CD14-positive monocyte (primary cell): ENCODE measurements at places on chromosomes 3 and 15.

- peak overlapping the region; percentile 83 for H3K4me3 ChIP-seq
- DNase-seq = peak; percentile 12
- peaks cover 27% of the 10 kb centered on the region for H3K4me1 ChIP-seq
- H3K36me3 ChIP-seq = peaks cover 30% of the 10 kb centered on the region
- H3K27ac ChIP-seq = peak overlapping the region; percentile 72
- H3K27me3 ChIP-seq = no peaks in the 10 kb centered on the region
These were observed 812 bp downstream of the P4HTM start for GRCh38 chr3:48990636-48991469.

GRCh38 chr15:31077181-31077580 is 24.3 kb downstream of the TRPM1 start:
- H3K4me1 ChIP-seq = peaks cover 4% of the 10 kb centered on the region
- no peak for DNase-seq
- H3K27me3 ChIP-seq = no peaks in the 10 kb centered on the region
- H3K36me3 ChIP-seq = no peaks in the 10 kb centered on the region
- H3K27ac ChIP-seq = no peak overlapping the region

DNA sequence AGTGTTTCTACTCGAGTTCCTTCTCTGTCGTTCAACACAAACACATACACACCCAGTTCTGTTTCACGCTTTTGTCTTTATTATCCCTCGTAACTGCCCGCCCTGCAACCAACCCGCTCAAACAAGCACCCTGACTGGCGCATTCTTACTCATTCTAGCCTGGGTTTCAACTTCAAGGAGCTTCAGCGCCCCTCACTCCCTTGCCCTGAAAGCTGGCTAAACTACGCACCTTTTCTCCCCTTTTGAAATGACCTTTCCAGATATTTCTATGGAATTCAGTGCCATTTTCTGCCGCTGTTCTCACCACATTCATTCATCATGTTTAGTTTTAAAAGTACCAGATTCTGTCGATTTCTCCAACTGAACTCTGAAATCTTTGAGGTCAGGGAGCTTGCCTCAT is 653 bp upstream of the MFSD1 start:
- peaks cover 15% of the 10 kb centered on the region for H3K36me3 ChIP-seq
- H3K4me3 ChIP-seq = peak overlapping the region; percentile 64
- peaks cover 34% of the 10 kb centered on the region for H3K4me1 ChIP-seq
- peak overlapping the region; percentile 100 for H3K27ac ChIP-seq

DNA sequence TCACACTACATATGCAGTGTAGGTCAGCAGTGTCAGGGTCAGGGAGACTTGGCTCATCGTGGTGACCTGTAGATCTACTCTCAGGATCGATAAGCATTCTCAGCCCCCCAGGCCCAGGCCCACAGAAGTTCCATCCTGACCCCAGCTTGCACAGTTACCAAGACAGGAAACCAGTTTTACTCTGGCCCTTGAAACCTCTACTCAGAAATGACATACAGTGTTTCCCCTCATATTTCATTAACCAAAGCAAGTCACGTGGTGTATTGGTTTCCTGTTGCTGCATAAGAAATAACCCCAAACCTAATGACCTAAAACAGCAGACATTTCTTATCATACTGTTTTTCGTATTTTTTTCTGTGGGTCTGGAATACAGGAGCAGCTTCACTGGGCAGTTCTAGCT is 242.2 kb downstream of the SLCO3A1 start:
- peaks cover 32% of the 10 kb centered on the region for H3K36me3 ChIP-seq
- H3K4me1 ChIP-seq = peaks cover 45% of the 10 kb centered on the region
- H3K4me3 ChIP-seq = no peak overlapping the region
- peak overlapping the region; percentile 72 for H3K27ac ChIP-seq

- peaks cover 22% of the 10 kb centered on the region for H3K36me3 ChIP-seq
- no peaks in the 10 kb centered on the region for H3K27me3 ChIP-seq
- peaks cover 28% of the 10 kb centered on the region for H3K4me1 ChIP-seq
- peak overlapping the region; percentile 79 for H3K4me3 ChIP-seq
- no peak for DNase-seq
- H3K27ac ChIP-seq = peak overlapping the region; percentile 99
These were observed 363 bp downstream of the EMC3 start for GRCh38 chr3:9986230-9986725.

GRCh38 chr3:8282541-8283165 is 219.0 kb upstream of the LMCD1 start:
- H3K4me1 ChIP-seq = no peaks in the 10 kb centered on the region
- no peaks in the 10 kb centered on the region for H3K27me3 ChIP-seq
- H3K27ac ChIP-seq = no peak overlapping the region
- H3K4me3 ChIP-seq = no peak overlapping the region

DNA sequence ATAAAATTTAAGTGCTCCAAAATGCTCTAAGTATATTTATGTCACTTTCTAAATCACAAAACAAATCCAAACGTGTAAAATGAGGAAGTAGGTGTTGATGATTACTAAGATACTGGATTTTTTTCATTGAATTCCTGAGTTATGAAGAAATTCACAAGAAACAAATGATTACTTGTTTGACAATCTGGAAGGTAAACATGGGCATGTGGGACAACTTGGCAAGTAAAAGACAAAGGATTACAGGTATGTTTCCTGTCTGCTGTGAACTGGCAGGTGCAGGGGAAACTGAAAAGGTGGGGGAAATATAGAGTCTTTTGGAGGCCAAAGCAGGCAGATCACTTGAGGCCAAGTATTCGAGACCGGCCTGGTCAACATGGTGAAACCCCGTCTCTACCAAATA is 252.7 kb upstream of the AZI2 start:
- no peak overlapping the region for H3K4me3 ChIP-seq
- H3K27ac ChIP-seq = no peak overlapping the region
- DNase-seq = no peak
